Stimulated activated CD8-positive, alpha-beta memory T cell treated with anti-CD3 and anti-CD28 coated beads, Interleukin-4, amount 100 ng/mL, for 4 hours (primary cell): ENCODE measurements at places on chromosomes 5 and 9.

DNA sequence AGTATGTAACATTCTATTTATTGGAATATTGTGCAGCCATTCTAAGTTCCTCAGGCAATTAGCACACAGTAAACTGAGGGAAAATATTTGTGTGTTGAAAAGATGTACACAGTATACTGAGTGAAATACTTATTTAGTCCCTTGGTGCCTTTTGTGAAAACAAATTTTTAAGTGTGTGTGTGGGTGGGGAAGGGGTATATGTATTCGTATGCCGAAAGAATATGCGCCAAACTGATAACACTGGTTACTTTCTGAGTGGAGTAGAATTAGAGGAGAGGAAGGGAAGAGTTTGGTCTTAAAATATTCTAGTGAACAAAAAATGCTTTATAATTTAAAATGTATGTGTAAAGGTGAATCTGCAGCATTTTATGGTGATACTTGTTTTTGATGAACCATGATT lies 3.1 kb downstream of the DCP2 start:
- no peak for DNase-seq

GRCh38 chr9:11551106-11551505 lies 938.3 kb upstream of the PTPRD start:
- DNase-seq: no peak

GRCh38 chr5:132098151-132098594 lies 24.6 kb downstream of the CSF2 start:
- no peak for DNase-seq

DNA sequence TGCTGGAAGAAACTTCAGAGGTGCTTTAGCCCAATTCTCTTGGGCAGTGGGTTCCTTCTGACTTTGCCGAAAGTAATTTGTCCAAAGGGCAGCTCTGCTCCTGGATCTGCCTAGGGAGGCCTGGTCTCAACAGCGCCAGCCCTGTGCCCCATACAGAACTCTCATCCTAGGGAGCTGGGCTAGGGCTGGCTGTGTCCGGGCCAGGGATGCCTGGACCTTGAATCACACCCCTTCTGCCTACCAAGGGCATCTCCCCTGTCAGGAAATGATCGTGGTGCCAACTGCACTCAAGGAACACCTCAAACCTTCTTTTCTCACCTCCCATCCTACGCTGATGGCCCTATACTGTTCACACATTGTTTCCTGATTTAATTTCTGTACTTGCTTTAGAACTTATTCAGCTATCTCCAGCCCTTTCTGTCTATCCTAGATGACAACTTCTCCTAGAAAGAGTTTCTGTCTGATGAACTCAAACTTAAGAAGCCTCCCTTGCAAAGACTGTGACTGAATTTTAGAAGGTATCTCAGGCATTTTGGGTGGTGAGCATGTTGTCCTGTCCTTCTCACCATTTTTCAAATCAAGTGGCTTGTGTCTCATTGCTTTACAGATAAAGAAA lies 37.4 kb upstream of the NFIB start:
- DNase-seq: no peak

DNA sequence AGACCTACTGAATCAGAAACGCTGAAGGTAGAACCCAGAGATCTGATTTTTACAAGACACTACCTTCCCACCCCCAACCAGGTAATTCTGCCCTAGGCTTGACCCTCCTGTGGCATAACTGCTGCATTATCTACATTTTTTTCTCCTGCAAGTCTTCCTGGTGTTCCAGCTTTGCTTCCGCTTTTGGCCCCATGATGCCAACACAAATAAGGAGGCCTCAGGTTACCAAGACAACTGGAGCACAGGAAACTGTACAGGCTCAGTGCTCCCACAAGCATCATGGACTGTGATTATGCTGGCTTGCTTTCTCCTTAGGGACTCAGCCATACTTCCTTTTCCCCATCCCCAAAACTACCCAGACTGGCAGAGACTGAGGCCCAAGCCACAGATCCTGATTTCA lies 6.6 kb upstream of the MSMP start:
- no peak for DNase-seq
